ENCODE measurements at places on chromosomes 3 and 15. TPM values are rescaled to one million over a fixed set of nuclear protein-coding genes. Genes with fewer than 3 reads are reported as not detected.

DNA sequence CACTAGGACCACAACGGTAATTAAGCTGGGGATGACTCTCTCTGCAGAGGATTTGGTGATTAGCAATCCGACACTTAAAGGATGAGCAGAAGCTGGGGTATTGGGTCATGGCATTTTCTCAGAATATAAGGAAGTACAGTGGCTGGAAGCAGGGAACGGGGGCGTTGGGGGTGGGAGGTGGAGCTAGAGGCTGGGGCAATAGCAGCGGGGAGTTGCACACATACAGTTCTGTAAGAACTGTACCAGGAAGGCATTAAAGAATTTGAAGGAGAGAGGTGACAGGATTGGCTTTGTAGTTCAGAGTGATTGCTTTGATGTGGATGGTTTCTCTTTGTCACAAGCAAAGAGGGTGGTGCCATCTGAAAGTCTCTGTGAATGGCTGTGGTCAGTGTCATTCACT, 28.2 kb downstream of the PSMD6 start:
- peaks cover 14% of the 10 kb centered on the region for H3K4me1 ChIP-seq
- H3K27ac ChIP-seq, result no peak overlapping the region
- H3K36me3 ChIP-seq, result peaks cover 94% of the 10 kb centered on the region
- DNase-seq, result no peak

DNA sequence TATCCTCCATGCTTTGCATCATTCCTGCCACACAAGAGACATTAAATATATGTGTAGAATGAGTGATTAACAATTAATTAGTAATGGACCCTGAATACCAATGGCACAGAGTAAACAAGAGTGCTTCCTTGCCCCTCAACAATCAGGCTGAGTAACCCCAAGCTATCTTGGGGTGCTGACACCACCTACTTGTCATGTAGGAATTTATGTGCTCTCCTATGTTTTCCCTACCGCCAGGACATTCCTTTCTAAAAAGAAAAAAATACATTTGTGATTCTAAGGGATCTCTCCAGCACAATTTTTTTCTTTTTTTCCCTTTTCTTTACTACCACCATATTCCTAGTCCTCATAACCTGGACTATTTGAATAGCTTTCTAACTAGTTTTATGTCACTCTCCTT, 449.1 kb downstream of the MFSD1 start:
- no peaks in the 10 kb centered on the region for H3K4me1 ChIP-seq
- no peak overlapping the region for H3K4me3 ChIP-seq
- H3K36me3 ChIP-seq, result no peaks in the 10 kb centered on the region
- DNase-seq, result no peak

DNA sequence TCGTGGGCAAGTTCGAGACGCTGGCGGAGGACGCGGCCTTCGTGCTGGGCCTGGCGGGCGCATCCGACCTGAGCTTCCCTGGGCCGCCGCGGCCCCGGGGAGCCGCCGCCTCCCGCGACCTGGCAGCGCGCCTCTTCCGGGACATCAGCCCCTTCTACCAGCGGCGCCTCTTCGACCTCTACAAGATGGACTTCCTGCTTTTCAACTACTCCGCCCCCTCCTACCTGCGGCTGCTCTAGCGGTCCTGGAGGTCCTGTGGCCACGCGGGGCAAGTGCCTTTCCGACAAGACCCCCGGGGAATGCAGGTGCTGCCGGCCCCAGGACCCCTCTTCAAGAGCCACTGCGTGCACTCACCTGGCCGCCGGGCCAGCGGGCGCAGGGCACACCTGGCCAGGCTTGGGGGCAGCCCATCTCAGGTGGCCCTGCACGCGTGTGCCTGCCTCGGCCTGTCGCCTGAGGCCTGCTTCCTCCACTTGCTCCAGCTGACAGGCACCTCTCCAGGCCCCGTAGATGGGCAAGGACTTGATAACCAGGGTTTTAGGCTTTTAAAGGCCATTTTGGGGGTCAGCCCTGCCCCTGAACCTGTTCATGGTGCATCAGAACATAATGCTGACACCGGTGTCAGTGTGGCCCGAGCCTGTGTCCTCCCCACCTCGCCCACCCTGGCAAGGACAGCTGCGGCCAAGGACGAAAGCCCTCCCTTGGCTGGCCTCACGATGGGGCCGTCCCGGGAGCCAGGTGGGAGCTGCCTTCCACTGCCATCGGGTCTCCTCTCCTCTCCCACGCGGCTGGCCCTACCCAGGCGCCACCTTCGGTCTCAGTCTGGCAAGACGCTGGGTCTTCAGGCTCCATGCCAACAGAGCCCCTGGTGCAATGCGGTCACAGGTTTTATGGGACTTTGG, 16.1 kb downstream of the C3orf22 start:
- H3K4me1 ChIP-seq, result no peaks in the 10 kb centered on the region
- no peak overlapping the region for H3K4me3 ChIP-seq
- DNase-seq, result no peak
- no peak overlapping the region for H3K27ac ChIP-seq
- H3K27me3 ChIP-seq, result no peaks in the 10 kb centered on the region

DNA sequence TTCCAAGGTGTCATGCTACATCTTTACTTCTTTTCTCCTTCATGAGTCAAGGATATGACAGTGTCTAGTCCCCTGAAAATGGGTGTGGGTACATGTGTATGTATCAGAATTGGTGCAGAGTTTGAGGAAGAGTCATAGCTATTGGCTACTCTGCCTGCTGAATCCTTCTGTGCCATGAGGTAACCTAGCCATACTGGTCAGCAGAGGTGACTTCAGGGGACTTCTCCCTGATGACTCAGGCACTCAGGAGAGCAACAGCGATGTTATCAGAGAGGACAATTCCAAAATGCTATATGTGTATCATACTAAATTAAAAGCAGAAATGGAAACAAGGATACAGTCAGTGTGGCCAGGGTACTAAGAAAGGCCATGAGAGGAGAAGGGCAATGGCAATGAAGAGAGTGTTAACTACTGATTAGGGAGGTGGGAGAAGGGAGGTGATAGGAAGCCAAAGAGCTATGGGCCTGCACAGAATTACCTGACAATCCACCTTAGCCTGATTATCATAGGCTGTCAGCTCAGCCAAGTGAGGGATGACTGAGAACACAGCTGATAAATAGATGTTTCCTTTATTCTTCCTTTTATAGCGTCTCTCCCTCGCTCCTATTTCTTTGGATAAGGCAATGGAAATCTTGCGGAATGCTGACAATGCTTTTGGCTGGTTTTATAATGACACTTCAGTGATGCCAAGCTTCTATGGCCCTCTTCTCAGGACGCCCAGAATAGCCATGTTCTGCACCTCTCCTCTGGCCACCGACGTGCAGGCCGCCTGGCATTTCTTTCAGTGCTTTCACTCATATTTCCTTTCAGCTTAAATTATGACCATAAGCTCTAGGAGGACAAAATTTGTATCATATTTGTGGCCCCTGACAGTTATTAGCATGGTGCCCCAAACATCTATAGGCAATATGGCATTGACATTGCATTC, 90.6 kb downstream of the FGF12 start:
- no peak overlapping the region for H3K27ac ChIP-seq
- no peaks in the 10 kb centered on the region for H3K36me3 ChIP-seq
- H3K4me1 ChIP-seq, result no peaks in the 10 kb centered on the region
- no peaks in the 10 kb centered on the region for H3K27me3 ChIP-seq
- no peak overlapping the region for H3K4me3 ChIP-seq
- no peak for DNase-seq

The DMXL2 gene
- 4.7 TPM for total RNA-seq

GRCh38 chr3:105465251-105465853, 98.6 kb downstream of the ALCAM start:
- no peak overlapping the region for H3K4me3 ChIP-seq
- H3K4me1 ChIP-seq, result no peaks in the 10 kb centered on the region
- H3K36me3 ChIP-seq, result no peaks in the 10 kb centered on the region
- H3K27me3 ChIP-seq, result no peaks in the 10 kb centered on the region

The VGLL3 gene
- total RNA-seq, result not detected

- H3K4me1 ChIP-seq, result no peaks in the 10 kb centered on the region
- H3K4me3 ChIP-seq, result no peak overlapping the region
- no peak for DNase-seq
- no peaks in the 10 kb centered on the region for H3K36me3 ChIP-seq
- H3K27me3 ChIP-seq, result no peaks in the 10 kb centered on the region
Measured at GRCh38 chr3:143139762-143140161, 20.2 kb downstream of the CHST2 start.

The FGF12 gene
- not detected for total RNA-seq

The CACNA2D2 gene
- 2.5 TPM for total RNA-seq

DNA sequence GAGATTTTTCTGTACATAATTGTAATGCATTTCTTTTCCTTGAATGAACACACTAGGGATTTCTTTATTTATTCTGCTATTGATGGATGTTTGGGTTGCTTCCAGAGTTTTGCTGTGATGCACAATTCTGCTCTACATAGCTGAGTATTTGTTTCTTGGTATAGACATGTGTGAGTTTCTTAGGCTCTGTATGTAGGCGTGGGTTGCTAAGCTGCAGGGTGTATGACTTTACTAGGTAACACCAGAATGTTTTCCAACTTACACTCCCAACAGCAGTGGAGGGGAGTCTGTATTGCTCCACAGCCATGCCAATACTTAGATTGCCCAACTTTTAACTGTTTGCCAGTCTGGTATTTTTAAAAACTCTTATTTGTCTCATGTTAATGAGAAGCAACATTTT, 155.5 kb upstream of the TNIK start:
- DNase-seq, result no peak
- H3K4me1 ChIP-seq, result no peaks in the 10 kb centered on the region
- no peak overlapping the region for H3K4me3 ChIP-seq
- H3K36me3 ChIP-seq, result no peaks in the 10 kb centered on the region
- no peaks in the 10 kb centered on the region for H3K27me3 ChIP-seq

GRCh38 chr3:39220407-39221140, 28.2 kb upstream of the XIRP1 start:
- peaks cover 6% of the 10 kb centered on the region for H3K4me1 ChIP-seq
- no peak overlapping the region for H3K4me3 ChIP-seq
- no peak overlapping the region for H3K27ac ChIP-seq
- no peaks in the 10 kb centered on the region for H3K36me3 ChIP-seq

- no peak overlapping the region for H3K4me3 ChIP-seq
- no peak overlapping the region for H3K27ac ChIP-seq
- H3K4me1 ChIP-seq, result no peaks in the 10 kb centered on the region
- H3K36me3 ChIP-seq, result no peaks in the 10 kb centered on the region
Measured at GRCh38 chr15:68518785-68519430, 59.9 kb upstream of the CORO2B start.

DNA sequence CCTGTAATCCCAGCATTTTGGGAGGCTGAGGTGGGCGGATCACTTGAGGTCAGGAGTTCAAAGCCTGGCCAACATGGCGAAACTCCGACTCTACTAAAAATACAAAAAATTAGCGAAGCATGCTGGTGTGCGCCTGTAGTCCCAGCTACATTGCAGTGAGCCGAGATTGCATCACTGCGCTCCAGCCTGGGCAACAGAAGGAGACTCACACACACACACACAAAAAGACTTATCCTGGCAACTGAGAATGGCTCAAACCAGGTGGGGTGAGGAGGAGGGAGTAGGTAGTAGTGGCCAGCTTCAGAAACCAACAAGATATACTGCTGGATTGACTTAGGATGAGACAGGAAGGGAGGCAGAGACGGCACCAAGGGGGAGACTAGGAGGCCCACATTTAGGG, 53.4 kb upstream of the APEH start:
- no peaks in the 10 kb centered on the region for H3K4me1 ChIP-seq
- H3K27ac ChIP-seq, result no peak overlapping the region
- H3K4me3 ChIP-seq, result no peak overlapping the region
- no peaks in the 10 kb centered on the region for H3K36me3 ChIP-seq
